ENCODE measurements at places on chromosomes 5 and 9.

GRCh38 chr5:181211208-181211607 lies 6.2 kb upstream of the TRIM7 start:
- no peak for DNase-seq

DNA sequence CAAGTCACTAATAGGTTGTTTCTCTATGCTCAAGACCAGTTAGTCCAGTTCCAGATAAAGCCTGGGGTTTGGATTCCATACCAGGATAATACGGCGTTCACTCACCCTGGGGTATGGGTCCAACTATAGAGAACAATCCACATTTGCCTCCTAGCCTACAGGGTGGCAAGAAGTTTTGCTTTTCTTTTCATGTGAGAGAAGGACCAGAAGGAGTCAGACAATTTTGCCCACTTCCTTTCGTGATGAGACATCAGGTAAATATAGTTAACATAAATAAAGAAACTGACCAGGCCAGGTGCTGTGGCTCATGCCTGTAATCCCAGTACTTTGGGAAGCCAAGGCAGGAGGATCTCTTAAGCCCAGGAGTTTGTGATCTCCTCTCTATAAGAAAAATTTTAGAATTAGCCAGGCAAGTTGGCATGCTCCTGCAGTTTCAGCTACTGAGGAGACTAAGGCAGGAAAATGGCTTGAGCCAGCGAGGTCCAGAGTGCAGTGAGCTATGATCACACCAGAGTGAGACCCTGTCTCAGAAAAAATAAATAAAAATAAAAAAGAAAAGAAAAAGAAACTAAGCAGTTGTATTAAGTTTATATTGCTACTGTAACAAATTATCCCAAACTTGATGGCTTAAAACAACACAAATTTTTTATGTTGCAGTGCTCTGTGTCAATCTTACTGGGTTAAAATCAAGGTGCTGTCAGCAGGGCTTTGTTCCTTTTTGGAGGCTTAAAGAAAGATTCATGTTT lies 7.5 kb upstream of the REEP5 start:
- no peak for DNase-seq

GRCh38 chr9:92723299-92723625 lies 41.4 kb downstream of the BICD2 start:
- DNase-seq = no peak

- no peak for DNase-seq
Measured at GRCh38 chr5:17308326-17309065, 91.1 kb downstream of the BASP1 start.

GRCh38 chr9:6051511-6051950 lies 36.1 kb upstream of the RANBP6 start:
- DNase-seq = no peak

GRCh38 chr9:100486479-100487176 lies 13.7 kb downstream of the TMEFF1 start:
- DNase-seq = no peak

- no peak for DNase-seq
Measured at GRCh38 chr9:24817756-24818155, 272.1 kb upstream of the IZUMO3 start.
